ENCODE measurements at places on chromosomes 11 and 22. TPM values are rescaled to one million over a fixed set of nuclear protein-coding genes. Genes with fewer than 3 reads are reported as not detected.

- DNase-seq = no peak
Observed at GRCh38 chr11:57496109-57496820, 19.2 kb downstream of the SLC43A1 start.

GRCh38 chr22:38162881-38163843, 18.5 kb downstream of the PLA2G6 start:
- DNase-seq = no peak

GRCh38 chr11:102608699-102609098, 16.4 kb downstream of the MMP20 start:
- peak; percentile 33 for DNase-seq

DNA sequence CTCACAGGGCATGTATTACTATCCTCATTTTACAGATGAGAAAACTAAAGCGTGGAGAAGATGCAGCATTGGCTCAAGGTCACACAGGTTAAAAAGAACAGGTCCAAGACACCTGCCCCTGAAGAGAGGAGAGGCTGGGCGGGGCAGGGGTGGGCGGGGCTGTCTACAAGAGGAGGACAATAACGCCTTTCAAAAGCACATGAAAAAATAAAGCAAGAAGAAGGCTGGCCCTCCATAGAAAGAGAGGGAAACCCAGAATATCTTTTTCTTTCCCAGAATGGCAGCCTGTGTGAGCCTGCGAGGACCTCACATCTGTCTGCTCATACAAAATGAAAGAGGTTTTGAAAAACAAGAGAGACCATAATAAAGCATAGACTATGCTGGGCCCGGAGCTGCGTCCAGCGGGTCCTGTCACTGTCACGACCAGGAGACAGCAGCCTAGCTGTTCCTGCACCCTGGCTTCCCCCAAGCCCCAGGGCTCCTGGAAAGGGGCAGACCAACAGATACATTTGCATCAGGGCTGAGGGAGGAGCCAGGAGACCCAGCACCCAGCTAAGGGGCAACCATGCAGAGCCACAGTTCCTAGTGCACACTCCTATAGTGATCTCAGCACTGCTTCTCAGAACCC, 61.6 kb downstream of the DSCAML1 start:
- DNase-seq = no peak

- DNase-seq = no peak
Observed at GRCh38 chr11:130330101-130330684, 15.5 kb upstream of the ZBTB44 start.

The DRD4 gene
- 0.44 TPM for total RNA-seq

- DNase-seq = no peak
Observed at GRCh38 chr11:131883332-131883731, 512.9 kb downstream of the NTM start.

DNA sequence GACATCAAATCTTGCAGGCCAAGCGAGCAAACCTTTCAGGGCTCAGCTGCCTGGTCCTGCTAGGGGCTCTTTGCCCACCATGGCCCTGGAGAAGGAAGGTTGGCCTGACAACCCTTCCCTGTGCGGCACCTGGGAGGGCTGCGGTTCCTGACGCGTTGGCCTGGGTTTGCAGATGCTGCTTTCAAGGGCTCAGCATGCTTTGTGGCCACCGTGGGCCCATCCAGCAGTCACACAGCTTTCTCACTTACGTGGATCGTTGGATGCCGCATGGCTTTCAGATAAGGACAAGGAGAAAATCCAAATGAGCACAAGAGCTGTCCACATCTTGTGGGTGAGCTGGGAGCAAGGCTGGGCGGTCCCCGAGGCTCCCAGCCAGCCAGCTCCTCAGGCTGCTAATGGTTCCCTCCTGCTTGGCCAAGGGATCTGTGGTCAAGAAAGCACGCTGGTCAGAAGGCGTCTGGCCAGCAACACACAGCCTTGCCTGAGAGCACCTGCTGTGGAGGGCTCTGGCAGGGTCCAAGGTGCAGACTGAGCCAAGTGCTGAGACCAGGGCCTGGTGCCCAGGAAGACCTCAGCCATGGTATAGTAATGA, 8.2 kb downstream of the C11orf24 start:
- DNase-seq = no peak

GRCh38 chr11:107139396-107139795, 121.1 kb upstream of the GUCY1A2 start:
- DNase-seq = no peak

- DNase-seq = no peak
Observed at GRCh38 chr22:49815641-49816091, 12.0 kb downstream of the BRD1 start.

The APIP gene
- 32.4 TPM for total RNA-seq

- DNase-seq = no peak
Observed at GRCh38 chr11:1237128-1237580, 14.3 kb downstream of the MUC5B start.

The QSER1 gene
- total RNA-seq = 34.0 TPM

GRCh38 chr11:127118811-127119210, 118.2 kb upstream of the KIRREL3 start:
- no peak for DNase-seq

DNA sequence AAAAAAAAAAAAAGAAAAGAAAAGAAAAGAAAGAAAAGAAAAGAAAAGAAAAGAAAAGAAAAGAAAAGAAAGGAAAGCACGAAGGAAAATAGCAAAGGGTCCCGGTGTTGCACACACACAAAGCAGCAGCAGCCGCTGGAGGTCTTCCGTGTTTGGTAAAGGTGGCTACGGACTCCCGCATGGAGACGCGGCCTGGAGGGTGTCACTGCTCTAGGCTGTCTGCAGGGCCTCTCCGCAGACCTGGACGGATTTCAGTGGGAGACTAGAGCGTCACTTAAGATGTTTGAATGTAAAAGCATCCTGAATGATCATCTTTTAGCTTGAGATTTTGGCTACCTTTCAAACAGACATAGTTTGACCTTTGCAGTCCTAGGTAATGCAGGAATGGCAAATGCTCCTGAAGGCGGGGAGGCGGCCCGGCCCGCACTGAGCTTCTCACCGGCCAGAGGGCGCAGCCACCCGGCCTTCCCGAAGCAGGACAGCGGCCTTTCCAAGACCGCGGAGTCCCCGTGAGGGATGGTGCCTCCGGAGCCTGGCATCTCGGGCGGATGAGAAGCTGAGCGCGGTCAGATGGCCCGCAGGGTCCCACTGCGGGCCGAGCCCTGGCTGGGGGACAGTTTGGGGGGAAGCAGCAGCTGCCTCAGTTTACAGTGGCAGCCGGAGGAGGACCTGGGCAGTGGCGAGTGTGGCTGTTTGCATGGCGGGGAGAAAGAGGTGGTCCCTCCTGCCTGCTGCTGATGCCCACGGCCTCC, 18.5 kb downstream of the KRTAP5-5 start:
- no peak for DNase-seq

The TMEM191C gene
- total RNA-seq = 1.4 TPM

The ANGPTL5 gene
- not detected for total RNA-seq

The SLC5A1 gene
- not detected for total RNA-seq

The BDNF gene
- total RNA-seq = 2.8 TPM

DNA sequence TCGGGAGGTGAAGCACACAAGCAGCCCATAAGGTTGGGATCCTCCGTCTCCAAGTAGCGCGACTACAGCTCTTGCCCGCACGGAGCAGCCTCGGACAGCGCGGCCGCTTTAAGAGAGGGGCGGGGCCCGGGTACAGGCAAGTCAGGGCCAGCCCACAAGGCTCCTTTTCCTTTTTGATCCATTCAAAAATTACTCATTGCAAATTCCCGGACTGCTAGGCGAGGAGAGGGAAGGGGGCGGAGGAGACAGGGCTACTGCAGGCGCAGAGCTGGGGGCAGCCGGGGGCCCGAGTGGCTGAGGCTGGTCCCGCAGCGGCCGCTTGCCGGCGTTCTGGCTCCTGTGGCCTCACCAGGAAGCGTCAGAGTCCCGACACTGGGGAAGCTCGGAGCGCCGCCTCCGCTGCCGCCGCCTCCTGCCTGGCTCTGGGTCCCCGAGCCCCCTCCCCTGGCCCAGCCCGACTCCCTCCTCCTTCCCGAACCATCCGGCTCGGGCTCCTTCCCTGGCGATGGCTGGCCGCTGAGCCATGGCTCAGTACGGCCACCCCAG, at the start of gene UBASH3B:
Gene UBASH3B (plus strand): TSS at position 196 of the 546 bp plus-strand sequence. CDS start 328 bp downstream, at position 524.
- peak; percentile 90 for DNase-seq

The RHOD gene
- total RNA-seq = 190 TPM

GRCh38 chr11:18776324-18776723, 15.3 kb downstream of the PTPN5 start:
- no peak for DNase-seq

The SLC37A2 gene
- total RNA-seq = 7.8 TPM

The OR10A2 gene
- total RNA-seq = not detected

- no peak for DNase-seq
Observed at GRCh38 chr11:75776546-75776945, 8.0 kb downstream of the DGAT2 start.

The FGF19 gene
- not detected for total RNA-seq

DNA sequence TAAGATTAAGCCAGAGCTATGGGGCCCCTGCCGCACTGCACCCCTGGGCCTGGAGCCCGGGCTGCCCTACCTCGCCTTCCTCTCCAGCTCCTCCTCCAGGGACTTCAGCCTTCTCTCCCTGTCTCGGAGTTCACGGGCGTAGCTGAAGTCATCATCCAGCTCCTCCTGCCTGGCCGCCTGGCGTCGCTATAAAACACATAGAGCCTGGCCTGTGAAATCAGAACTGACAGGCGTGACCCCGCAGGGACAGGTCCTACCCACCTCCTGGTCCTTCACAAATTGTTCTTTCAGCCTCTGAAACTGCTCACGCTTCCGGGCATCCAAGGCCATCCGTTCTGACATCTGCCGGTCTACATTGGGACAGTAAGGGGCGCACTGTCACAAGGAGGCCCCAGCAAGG, 20.8 kb downstream of the TUBGCP6 start:
- DNase-seq = no peak

The CHRM4 gene
- not detected for total RNA-seq

DNA sequence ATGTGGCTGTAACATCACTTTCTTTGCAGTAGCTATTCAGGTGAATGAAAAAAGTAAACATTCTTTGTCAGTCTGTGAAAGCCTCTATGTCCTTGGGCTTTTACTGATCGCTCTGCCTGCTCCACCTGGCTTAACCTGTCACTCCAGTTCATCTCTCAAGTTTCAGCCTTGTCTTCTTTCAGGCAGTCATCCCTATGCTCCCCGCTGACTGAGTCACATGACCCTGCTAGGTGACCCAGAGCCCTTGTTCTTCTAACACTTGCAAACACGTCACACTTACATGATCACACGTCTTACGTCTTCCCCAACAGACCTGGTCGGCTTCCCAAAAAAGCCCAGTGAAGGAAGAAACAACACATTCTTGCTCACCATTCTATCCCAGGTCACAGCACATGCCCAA, 499.3 kb upstream of the TENM4 start:
- no peak for DNase-seq

The CNIH2 gene
- 1.6 TPM for total RNA-seq

DNA sequence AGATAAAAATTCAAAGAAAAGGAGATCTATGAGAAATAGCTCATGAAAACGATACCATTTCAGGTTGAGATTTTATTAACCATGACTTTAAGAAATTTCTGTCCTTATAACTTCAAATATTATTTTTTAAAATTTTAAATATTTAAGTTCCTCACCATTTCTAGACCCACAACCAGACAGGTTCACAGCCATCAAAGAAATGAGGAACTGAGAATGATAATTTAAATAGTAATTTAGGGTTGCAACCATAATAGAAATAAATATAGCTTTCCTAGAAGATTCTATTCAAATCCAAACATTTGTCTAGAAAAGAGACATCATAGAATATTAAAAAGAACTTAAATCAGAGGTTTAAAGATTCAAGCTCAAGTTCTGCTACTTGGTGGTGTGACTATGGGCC, 5.9 kb upstream of the VWA5A start:
- no peak for DNase-seq

The SPI1 gene
- total RNA-seq = not detected

The ARCN1 gene
- 157 TPM for total RNA-seq

DNA sequence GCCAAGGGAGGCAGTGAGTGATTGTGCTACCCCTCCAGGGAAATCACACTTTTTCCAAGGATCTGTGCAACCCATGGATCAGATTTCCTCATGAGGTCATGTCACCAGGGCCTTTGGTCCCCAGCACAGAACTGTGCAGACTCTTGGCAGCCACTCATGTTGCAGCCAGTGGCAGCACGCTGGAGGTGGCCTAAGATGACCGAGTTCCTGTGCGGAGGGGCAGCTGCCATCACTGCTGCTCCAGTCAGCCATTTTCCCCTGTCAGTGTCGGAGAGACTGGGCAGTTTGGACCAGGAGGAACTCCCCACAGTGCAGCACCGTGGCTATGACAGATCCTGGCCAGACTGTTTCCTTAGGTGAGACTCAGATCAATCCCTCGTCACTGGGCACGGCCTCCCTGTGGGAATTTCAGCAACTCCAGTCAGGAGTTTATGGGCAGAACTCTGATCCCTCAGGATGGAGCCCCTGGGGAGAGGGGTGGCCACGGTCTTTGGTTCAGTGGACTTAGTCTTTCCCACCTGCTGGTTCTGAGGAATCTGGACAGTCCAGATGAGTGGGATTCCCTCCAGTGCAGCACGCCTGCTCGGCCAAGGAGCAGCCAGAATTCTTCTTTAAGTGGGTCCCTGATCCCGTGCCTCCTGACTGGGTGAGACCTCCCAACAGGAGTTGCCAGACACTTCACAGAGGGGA, 194.6 kb upstream of the CARD18 start:
- DNase-seq = no peak

- peak; percentile 53 for DNase-seq
Observed at GRCh38 chr11:122882857-122883645, 492 bp downstream of the JHY start.

- DNase-seq = no peak
Observed at GRCh38 chr22:46900549-46900948, 138.1 kb downstream of the TBC1D22A start.

- no peak for DNase-seq
Observed at GRCh38 chr11:64259533-64260067, 8.3 kb downstream of the PLCB3 start.

The FREY1 gene
- total RNA-seq = 1.3 TPM

- peak; percentile 40 for DNase-seq
Observed at GRCh38 chr22:33110562-33111163, 52.5 kb upstream of the SYN3 start.

DNA sequence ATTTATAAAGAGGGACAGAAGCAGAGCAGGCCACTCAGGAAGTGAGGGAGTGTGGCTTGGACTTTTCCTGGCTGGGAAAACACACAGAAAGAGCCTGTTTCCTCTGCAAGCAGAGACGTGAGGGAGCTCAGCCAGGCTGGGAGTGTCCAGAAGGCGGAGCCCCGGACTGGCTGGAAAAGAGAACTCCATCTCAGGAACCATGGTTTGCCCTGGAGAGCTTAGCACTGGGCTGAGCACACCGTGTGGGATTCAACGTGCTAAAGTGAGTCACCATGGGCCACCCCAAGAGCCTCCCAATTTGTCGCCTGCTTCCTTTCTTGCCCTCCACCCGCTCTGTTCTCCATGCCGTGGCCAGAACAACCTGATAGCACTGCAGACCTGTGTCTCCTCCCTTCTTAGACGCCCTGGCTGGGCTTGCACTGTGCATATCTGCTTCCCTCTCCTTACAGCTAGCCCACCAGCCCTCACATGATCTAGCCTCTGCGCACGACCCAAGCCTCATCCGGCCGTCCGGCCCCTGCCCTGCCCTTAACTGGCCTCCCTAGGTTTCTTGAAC, 51.8 kb downstream of the GALNT18 start:
- peak; percentile 69 for DNase-seq

- DNase-seq = peak; percentile 8
Observed at GRCh38 chr11:90855531-90855930, 632.7 kb upstream of the CHORDC1 start.

The PLEKHB1 gene
- total RNA-seq = not detected

The MMP13 gene
- not detected for total RNA-seq

- no peak for DNase-seq
Observed at GRCh38 chr22:21446128-21446826, 20.9 kb upstream of the TMEM191C start.
